ENCODE measurements at places on chromosomes 3 and 15.
A peak's percentile ranks its signal among the peaks of the same experiment; 100 is the strongest.

GRCh38 chr15:79948761-79949160 lies 22.2 kb downstream of the BCL2A1 start:
- DNase-seq, result no peak

DNA sequence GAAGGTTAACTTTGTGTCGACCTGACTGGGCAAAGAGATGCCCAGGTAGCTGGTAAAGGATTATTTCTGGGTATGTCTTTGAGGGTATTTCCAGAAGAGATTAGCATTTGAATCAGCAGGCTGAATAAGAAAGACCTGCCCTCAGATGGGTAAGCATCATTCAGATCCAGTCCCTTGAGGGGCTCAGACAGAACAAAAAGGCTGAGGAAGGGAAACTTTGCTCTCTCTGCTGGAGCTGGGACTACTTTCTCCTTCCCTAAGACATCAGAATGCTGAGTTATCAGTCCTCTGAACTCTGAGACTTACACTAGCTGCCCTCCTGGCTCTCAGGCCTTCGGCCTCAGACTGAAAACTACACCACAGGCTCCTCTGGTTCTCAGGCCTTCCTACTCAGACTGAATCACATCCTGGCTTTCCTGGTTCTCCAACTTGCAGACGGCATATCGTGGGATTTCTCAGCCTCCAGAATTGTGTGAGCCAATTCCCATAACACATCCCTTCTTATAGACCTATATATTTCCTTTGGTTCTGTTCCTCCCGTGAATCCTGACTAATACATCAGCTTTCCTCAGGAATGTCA lies 982.9 kb downstream of the TUSC7 start:
- DNase-seq, result no peak

GRCh38 chr15:38002883-38003477 lies 68.5 kb downstream of the TMCO5A start:
- peak; percentile 49 for DNase-seq

- no peak for DNase-seq
Observed at GRCh38 chr15:57382215-57382614, 5.9 kb downstream of the CGNL1 start.

DNA sequence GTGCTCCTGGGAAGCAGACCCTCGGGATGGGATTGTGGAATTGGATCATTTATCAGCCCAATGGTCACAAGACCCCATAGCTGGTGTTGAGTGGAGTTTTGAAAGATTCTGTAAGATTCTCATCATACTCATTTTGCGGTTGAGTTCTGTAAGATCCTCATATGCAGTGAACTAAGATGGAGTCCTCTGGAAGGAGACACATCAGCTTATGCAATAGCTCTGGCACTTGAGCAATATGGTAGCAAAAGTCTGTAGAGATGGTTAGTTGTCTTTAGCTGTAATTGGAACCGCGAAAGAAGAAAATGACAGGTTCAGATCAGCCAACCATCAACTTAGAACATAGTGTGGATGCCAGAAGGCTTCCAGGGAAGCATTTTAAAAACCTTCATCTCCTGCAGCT lies 184.5 kb upstream of the TSC22D2 start:
- no peak for DNase-seq

DNA sequence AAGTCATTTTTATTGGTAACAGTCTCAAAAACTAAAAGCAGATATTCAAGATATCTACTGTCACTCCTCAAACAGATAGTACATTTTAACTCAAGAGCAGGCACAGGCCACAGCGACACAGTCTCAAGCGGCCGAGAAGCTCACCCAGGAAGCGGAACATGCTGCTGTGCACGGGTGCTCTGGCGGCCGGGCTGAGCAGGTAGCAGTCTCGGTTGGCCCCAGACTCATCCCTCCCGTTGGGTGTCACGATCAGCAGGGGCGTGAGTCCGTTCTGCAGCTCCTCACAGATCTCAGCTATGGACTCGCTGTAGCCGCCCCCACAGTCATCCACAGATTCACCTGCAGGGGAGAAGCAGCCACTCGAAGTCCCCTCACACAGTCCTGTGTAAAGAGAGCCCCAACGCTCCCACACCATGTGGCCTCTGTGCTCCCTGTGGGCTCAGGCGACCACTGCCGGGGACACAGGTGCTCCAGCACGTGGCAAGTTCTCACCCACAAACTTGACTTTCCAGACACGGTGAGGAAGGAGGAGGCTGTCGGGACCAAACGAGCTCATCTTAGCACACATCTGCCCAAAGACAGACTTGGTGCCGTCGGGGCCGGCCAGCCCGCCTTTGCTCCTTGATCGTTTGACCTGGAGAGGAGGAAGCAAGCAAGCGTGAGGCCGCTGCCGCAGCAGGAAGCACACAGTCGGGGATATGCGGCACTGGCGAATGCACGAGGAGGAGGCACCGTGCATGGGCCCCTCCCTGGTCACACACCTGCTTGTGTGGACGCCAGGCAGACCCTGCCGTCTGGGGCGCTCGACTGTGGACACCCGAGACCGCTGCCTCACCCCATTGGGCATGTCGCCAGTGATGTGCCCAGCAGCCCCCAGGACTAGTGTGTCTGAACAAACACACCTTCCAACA lies 17.7 kb upstream of the OCA2 start:
- DNase-seq, result no peak

- DNase-seq, result no peak
Observed at GRCh38 chr15:53618461-53618860, 141.0 kb downstream of the WDR72 start.

DNA sequence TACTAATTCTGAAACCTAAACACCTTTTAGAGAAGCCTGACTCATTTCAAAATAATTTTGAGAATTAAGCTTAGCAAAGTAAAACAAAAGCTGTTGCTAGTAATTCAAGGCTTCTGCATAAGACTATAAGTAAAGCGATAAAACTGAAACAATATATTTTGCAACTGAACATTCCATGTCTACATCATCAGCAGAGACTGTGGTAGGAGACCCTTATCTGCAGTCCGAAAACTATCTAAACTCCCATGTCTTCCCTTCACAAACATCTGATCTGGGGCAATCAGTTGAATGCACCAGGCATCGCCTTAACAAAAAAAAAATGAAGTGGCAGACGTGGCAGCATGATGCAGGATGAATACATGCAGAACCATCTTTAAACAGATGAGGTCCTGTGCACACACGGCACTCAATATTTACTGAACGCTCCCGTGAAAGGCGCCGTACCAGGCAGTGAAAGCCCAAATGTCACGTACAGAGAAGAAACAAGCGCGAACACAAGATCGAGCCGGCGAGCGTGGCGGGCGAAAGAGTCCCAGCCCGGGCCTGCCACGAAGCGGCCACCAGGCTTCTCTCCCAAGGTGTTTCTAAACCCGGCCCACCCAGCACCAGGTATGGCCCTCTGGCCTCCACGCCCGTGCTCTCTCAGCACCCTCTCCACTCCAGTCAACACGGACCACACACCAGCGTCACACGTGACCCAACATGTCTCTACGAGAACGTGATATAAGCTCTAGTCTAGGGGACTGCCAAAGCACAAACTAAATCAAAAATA lies 63.0 kb downstream of the CHSY1 start:
- no peak for DNase-seq

- DNase-seq, result no peak
Observed at GRCh38 chr15:34360298-34360697, 6.7 kb downstream of the LPCAT4 start.
